EL (cell line): ENCODE measurements at places on chromosomes 12 and 14.

DNA sequence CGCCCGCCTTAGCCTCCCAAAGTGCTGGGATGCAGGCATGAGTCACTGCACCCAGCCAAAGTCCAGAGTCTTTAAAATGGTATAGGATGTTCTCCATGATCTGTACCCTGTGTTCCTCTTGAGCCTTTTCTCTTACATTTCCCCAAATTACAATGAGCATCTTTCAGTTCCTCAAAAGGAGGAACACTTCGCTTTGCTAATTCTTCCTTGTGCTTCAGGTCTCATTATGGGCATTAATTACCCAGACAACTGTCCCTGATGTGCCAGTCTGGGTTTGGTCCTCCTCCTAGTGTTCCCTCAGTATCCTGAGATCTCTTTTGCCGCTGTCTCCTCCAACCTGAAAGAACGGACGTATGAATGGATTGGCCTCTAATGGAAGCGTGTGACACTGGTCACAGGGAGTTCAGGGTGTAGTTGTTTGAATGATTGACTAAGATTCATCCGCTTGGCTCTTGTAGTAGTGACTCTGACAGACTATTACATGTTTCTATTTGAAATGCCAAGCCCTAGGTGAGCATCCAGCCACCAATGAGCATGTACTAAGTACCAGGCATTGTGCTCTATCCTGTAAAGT is 8.2 kb downstream of the PRKCH start:
- no peak for DNase-seq

DNA sequence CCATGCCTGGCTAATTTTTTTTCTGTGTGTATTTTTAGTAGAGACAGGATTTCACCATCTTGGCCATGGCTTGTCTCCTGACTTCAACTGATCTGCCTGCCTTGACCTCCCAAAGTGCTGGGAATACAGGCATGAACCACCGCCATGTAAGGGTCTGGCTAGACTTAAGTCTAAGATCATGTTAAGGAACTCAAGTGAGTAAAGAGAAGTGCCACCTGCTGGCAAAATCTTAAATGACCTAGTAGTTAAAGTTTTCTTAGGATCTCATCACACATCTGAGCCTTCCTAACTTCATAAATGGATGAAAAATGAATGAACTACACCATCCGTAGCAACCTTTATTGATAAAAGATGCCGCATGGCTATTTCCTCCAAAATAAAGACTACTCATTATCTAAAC is 1.7 kb upstream of the C12orf56 start:
- DNase-seq, result peak; percentile 39

DNA sequence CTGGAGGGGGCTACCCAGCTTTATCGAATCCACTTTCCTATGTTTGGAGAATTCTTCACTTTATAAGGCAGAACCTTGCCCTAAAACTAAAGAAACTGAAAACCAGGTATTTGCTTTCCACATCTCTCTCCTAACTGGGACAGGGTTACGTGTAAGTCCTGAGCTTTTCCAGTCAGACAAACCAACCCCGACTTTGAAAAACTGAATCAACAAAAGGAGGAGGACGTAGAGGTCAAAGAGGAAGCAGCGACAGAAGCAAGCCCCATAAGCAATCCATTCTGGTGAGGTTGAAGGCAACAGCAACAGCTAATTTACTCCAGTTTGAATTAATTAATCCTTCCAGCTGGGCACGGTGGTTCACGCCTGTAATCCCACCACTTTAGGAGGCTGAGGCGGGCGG is 47.2 kb downstream of the LRP6 start:
- DNase-seq, result no peak

- DNase-seq, result no peak
Observed at GRCh38 chr12:109724321-109724892, 10.8 kb downstream of the FAM222A start.

DNA sequence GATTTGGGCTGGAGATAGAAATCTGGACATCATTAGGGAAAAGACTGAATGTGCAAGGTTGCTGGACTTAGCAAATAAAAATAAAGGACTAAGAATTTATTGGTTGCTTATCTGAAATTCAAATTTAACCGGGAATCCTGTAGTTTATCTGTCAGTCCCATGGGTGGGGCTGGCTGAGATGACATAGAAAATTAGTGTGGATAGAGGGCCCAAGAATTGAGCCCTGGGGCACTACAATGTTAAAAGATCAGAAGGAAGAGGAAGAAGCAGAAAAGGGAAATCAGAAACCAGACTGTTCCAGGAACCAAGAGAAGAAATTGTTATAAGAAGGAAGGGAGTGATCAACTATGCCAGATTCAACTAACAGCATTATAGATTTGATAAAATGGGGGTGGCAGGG is 96.7 kb upstream of the CCDC196 start:
- no peak for DNase-seq

DNA sequence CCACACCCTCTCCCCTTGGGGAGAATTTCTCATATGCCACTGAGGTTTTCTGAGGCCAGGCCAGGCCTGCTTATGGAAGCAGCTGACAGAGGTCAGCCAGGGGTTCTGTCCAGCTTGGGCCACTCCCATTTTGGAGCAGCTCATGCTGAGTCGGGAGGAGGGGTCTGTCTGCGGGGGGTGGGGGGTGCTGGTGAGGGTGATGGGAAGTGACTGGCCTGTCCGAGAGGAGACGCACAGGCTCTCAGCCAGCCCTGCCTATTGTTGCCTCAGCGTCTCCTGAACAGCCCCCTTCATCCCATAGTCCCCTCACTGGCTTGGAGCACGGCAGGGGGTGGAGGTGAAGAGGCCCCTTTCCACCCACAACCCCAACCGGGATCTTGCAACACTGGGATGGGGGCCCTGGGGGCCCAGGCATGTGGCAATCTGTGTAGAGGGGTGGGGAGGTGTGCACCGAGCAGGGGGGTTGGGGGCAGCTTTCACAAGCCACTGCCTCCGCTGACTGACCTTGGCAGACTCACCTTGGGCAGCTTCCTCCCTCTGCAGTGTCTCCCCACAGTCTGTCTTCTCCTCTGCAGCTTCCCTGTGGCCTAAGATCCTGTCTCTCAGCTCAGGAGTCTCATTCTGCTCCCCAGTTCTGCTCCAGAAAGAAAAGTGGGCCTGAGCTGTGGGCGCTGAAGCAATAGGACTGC is 5.5 kb downstream of the CEBPE start:
- no peak for DNase-seq

DNA sequence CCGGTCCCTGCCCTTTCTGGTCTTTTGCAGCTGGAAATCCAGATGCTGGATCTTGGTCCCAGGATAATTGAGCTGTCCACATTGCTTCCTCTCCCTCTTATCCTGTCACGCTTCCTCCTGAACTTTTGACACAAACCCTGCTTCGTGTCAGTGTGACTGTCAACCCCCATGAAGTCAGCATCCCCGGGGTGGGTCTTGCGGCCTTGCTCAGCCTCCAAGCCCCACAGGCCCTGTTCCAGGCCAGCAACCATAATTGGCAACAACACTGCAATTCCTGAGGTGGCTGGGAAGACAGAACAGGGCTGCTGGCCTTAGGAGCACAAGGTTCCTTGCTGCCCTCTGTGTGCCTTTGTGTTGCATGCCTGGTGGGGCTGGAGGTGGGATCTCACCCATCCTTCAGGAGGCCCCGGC is 74.9 kb downstream of the NTF3 start:
- DNase-seq, result no peak

- no peak for DNase-seq
Observed at GRCh38 chr14:104474495-104475213, 104.9 kb upstream of the C14orf180 start.

GRCh38 chr12:45580356-45580969 is 149.0 kb upstream of the ARID2 start:
- DNase-seq, result no peak

DNA sequence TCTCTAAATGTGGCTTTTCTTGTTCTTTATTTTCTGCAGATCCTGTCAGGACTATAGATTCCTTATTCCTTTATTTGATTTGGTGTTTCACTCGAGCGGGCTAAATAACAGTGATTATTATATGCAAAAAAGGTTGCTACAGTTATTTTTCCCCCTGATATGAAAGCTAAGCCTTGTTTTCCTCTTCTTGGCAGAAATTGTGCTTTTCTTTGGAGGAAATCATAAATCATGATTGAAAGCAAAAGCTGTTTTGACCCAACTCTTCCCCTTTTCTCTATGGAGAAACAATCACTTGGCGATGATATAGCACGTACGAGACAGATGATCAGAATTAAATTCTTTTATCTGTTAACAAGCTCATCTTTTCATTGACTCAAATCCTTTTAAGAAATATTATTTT is 31.4 kb downstream of the PPFIBP1 start:
- no peak for DNase-seq

DNA sequence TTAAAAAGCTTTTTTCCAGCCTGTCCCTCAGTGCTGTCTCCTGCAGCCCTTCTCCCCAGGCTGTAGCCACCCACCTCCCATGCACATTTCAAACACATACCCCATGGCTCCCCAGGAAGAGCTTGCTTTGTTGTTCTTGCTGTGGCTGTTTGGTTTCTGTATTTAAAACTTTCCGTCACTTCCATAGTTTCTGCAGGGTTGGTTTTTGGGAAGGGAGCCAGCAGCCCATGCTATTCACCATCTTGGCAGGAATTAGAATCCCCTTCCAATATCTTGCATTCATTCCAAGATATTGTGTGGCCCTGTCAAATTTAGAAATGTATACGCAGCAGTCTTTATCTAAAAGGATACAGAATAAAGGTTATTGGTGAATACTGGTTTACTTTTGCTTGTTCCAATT is 29.6 kb downstream of the CFAP251 start:
- DNase-seq, result no peak

- DNase-seq, result no peak
Observed at GRCh38 chr12:93054021-93054420, 124.9 kb upstream of the EEA1 start.

DNA sequence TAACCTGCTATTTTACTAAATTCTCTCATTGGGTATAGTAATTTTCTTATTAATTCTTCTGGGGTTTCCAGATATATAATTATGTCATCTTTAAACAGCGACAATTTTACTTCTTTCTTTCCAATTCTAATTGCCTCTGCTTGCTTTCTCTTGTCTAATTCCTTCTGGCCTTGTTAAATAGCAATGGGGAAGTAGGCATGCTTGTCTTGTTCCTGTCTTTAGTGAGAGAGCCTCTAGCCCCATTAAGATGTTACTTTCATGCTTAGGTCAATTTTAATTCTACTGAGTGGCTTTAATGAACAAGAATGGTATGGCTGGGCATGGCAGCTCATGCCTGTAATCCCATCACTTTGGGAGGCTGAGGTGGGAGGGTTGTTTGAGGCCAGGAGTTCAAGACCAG is 31.7 kb downstream of the LRTM2 start:
- DNase-seq, result no peak

DNA sequence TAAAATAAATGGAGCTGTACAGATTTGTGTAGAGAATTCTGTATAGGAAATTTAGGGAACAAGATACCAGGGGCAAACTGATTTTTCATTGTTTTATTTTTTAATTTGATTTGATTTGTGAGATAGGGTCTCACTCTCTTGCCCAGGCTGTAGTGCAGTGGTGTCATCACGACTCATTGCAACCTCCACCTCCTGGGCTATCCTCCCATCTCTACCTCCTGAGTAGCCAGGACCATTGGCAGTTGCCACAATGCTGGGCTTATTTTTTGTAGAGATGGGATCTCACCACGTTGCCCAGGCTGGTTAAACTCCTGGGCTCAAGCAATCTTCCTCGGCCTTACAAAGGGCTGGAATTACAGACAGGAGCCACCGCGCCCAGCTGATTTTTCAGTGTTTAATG is 18.0 kb upstream of the TBK1 start:
- no peak for DNase-seq

- DNase-seq, result no peak
Observed at GRCh38 chr14:79766511-79766910, 444.8 kb downstream of the DIO2 start.

DNA sequence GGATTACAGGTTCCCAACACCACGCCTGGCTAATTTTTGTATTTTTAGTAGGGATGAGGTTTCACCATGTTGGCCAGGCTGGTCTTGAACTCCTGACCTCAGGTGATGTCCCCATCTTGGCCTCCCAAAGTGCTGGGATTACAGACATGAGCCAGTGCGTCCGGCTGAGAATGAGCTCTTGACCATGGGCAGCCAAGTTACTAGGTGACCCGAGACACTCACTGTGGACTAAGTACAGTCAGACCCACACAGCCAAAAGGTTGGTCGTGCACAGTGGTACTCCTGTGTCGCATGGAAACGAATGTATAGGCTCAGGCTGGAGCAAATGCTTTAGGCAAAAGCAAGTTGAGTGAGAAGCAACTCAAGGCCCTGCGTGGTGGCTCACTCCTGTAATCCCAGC is 21.0 kb downstream of the DLK1 start:
- DNase-seq, result no peak

- no peak for DNase-seq
Observed at GRCh38 chr12:121701667-121702277, 10.8 kb upstream of the TMEM120B start.

GRCh38 chr12:56300644-56301464 is 724 bp upstream of the CS start:
- DNase-seq, result no peak

- DNase-seq, result no peak
Observed at GRCh38 chr14:97921296-97921695, 1124.1 kb downstream of the VRK1 start.

GRCh38 chr12:71999795-72000194 is 61.1 kb downstream of the TPH2 start:
- DNase-seq, result peak; percentile 9

GRCh38 chr14:99262977-99263448 is 9.0 kb downstream of the BCL11B start:
- DNase-seq, result no peak

GRCh38 chr12:119671070-119671469 is 3.1 kb downstream of the PRKAB1 start:
- no peak for DNase-seq

- no peak for DNase-seq
Observed at GRCh38 chr12:101929365-101930041, 52.1 kb downstream of the DRAM1 start.

- no peak for DNase-seq
Observed at GRCh38 chr12:6938353-6939190, 5.0 kb upstream of the RNU7-1 start.

GRCh38 chr14:104339829-104340228 is 201.4 kb downstream of the KIF26A start:
- no peak for DNase-seq

- no peak for DNase-seq
Observed at GRCh38 chr14:22928237-22929103, 706 bp downstream of the PRMT5 start.

- no peak for DNase-seq
Observed at GRCh38 chr12:104873374-104873773, 84.7 kb downstream of the SLC41A2 start.

DNA sequence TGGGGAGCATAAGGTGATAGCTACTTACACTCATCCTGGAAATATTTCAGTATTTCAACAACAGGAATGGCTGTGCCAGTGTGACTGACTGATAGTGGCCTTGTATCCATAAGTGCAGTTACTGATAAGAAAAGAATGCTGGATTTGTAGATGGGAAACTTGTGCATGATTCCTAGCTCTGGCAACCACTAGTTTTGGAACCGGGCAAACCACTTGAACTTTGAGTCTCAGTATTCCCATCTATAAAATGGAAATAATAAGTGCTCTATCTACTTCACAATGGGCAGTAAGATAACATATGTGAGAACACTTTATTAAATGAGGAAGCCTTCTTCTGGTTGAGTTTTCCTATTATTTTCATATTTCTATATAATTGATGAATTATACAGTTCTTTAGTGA is 77.2 kb downstream of the TPH2 start:
- DNase-seq, result no peak

GRCh38 chr12:46209914-46210872 is 58.6 kb downstream of the SLC38A1 start:
- no peak for DNase-seq
